Stimulated activated CD8-positive, alpha-beta memory T cell treated with anti-CD3 and anti-CD28 coated beads, Interleukin-2, amount 100 ng/mL, for 1 hour (primary cell): ENCODE measurements at places on chromosomes 11 and 22.

GRCh38 chr11:80593648-80594374 is 1153.0 kb upstream of the TENM4 start:
- DNase-seq, result no peak

DNA sequence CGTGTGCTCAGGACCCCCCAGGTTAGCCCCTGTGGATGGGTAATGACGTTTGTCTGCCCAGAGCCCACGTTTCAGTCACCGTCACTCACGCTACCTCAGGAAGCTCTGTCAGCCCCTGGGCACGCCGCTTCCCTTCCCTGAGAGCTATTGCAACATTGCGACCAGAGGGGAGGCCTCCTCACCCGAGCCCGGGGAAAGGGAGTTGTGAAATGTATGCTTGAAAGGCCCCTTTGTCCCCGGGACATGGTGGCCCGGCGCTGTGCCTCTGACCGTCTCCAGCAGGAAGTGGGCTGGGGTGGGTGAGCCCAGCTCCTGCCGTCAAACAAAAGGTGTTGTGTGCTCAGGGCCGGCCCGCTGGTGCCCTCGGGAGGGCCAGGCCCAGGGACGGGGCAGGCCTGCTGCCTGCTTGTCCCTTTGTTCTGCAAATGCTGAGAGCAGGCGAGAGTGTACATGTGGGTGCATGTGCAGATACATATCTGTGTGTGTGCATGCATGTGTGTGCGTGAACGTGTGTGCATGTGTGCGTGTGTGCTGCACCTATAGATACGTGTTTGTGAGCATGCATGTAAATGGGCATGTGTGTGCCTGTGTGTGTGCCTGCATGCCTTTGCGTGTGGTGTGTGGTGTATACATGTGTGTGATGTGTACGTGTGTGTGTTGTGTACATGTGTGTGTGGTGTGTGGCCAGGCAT is 1125.0 kb downstream of the BRD1 start:
- no peak for DNase-seq

DNA sequence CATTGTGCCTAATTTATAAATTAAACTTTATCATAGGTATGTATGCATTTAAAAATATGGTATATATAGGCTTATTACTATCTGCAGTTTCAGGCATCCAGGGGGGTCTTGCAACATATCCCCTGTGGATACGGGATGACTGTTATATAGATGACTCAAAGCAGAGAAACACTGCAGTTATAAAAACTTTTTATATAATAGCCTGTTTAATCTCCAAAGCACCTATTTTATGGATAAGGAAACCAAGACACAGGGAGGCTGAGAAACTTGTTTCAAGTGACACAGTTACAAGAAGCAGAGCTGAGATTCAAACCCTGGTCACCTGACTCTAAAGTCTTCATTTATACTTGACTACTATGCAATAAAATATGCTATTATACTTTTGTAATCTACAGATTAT is 897.7 kb downstream of the KCNA4 start:
- no peak for DNase-seq

- DNase-seq, result no peak
Measured at GRCh38 chr11:7450836-7451235, 34.5 kb upstream of the OLFML1 start.

- DNase-seq, result no peak
Measured at GRCh38 chr11:70628855-70629844, 230.8 kb downstream of the CTTN start.
